ENCODE measurements at places on chromosomes 7 and 10. TPM values are rescaled to one million over a fixed set of nuclear protein-coding genes. Genes with fewer than 3 reads are reported as not detected.

ECHDC3 gene
- total RNA-seq = not detected

TLX1 gene
- not detected for total RNA-seq

TMEM229A gene
- not detected for total RNA-seq

VTI1A gene
- 32.4 TPM for total RNA-seq

SRGN gene
- 865 TPM for total RNA-seq

OR13A1 gene
- 0.15 TPM for total RNA-seq

PDSS1 gene
- 8.4 TPM for total RNA-seq

AKR1C8 gene
- not detected for total RNA-seq

EVX1 gene
- not detected for total RNA-seq

STRIP2 gene
- total RNA-seq = 12.1 TPM

IL6 gene
- 9.4 TPM for total RNA-seq

RBM48 gene
- 12.8 TPM for total RNA-seq

FAM241B gene
- 1.9 TPM for total RNA-seq

WEE2 gene
- not detected for total RNA-seq

PTER gene
- not detected for total RNA-seq

DNAH11 gene
- 1.5 TPM for total RNA-seq

TMEM184A gene
- 3.3 TPM for total RNA-seq

ZCCHC24 gene
- total RNA-seq = 18.2 TPM

ERVW-1 gene
- total RNA-seq = 0.02 TPM

PODXL gene
- total RNA-seq = 50.6 TPM

ZNF777 gene
- total RNA-seq = 9.9 TPM

MACROH2A2 gene
- 2.1 TPM for total RNA-seq

SLC26A4 gene
- 1.6 TPM for total RNA-seq

CRHR2 gene
- not detected for total RNA-seq

ZNF804B gene
- not detected for total RNA-seq

FEZF1 gene
- total RNA-seq = not detected

VWC2 gene
- not detected for total RNA-seq

CPA1 gene
- total RNA-seq = not detected

GATA3 gene
- total RNA-seq = 2.3 TPM

RBP3 gene
- not detected for total RNA-seq

WNT8B gene
- total RNA-seq = not detected

LRRC18 gene
- total RNA-seq = not detected

NSMCE4A gene
- total RNA-seq = 70.7 TPM

KEL gene
- total RNA-seq = not detected

EFCAB10 gene
- total RNA-seq = 0.39 TPM

TIMM23B gene
- 8.4 TPM for total RNA-seq

PBLD gene
- 9.1 TPM for total RNA-seq

HOXA13 gene
- 1.4 TPM for total RNA-seq

Data from M059J (cell line).